ENCODE measurements at places on chromosomes 6 and 20.

DNA sequence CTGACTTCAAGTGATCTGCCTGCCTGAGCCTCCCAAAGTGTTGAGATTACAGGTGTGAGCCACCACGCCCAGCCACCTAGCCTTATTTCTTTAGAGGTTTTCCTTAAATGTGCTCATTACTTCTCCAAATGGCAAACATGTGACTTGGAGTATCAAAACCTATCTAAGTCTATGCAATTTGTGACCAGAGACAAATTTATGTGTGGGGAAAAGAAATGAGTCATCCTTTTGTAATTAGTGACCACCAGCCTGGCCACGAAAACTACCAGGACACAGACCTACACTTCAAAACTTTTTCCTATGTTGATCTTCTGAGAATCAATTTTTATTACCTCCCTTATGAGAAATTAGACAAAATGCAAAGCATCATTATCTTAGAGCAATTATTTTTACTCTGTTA lies 64.6 kb upstream of the OGFRL1 start:
- peak; percentile 6 for DNase-seq

DNA sequence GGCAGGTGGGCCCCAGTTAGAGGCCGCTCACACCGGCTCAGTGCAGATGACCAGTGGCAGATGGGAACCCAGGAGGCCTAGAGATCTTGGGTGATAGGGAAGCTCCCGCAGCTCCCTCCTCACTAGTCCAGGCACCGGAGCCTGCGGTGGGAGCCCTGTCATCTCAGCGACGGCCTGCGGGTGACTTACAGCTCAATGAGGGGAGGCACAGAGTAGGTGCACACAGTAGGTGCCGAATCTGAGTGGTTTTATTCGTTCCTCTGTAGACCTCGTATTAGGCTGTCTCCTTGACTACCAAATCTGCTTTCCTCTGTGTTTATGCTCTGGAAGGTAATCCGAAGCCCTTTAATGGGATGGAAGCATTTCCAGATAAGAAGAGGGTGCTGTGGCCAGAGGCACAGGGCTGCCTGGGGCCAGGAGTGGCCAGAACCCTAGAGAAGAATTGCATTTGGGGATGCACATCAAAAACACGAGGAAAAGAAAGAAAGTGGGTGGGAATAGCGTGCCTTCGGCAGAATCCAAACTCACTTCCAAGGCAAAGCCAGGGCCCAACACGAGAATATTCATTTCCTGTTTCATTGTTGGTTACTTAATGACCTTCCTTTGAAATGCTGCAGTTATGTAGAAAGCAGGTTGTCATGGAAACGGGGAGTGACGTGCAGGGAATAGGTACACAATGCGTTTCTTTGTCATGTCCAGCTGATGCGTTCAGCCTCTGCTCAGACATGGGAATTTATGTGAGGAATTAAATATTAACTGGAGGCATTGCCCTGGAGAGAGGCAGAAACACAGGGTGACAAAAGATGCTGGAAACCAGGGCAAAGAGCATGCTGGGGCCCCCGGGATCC lies 24.7 kb downstream of the MYT1 start:
- DNase-seq = peak; percentile 44

DNA sequence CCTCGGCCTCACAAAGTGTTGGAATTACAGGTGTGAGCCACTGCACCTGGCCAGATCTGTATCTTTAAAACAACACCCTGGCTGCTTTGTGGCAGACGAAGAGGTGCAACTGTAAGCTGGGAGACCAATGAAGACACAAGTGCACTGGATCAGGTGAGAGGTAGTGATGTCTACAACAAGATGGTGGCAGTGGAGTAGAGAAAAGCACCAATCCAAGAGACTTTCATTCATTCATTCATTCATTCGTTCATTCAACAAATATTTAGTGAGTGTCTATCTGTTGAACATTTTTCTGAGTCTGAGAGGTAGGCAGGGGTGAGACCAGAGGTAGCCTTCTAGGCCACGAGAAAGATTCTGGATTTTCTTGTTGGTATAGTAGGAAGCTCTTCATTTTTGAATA lies 36.9 kb upstream of the TTPAL start:
- no peak for DNase-seq

GRCh38 chr20:2341336-2341735 lies 39.4 kb upstream of the TGM6 start:
- DNase-seq = no peak

DNA sequence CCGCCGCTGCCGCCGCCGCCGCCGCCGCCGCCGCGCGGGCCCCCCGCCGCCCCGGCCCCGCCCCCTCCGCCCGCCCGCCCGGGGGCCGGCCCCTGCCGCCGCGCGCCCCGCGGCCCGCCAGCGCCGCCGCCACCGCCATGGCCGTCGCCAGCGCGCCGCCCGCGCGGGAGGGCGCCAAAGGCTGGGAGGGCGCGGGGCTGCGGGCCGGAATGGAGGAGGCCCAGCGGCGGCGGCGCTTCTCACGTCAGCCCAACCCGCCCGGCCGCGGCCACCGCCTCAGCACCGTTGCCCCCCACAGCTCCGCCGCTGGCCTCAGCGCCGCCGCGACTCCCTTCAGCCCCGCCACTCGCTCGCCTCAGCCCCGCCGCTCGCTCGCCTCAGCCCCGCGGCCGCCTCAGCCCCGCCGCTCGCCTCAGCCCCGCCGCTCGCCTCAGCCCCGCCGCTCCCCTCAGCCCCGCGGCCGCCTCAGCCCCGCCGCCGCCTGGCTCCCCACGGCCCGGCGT lies 258 bp downstream of the PHF10 start:
- no peak for DNase-seq

DNA sequence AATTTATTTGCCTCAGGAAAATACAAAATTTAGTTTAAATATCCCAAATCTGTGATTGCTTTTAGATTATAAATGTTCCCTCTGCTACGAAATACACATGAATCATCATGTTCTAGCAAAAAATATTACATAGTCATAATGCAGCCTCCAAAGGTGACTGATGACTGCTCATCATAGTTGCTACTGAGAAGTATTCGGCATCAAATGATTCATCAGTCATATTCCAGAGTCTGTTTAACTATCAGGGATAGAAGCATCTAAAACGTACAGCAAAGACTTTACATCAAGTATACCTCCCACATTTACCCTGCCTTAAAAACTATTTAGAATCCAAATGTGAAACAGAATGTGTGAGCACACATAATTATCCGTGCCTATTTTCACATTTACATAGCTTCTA lies 626.0 kb downstream of the CDH26 start:
- DNase-seq = no peak

- no peak for DNase-seq
These were observed 91.5 kb upstream of the MLN start for GRCh38 chr6:33895296-33895695.

DNA sequence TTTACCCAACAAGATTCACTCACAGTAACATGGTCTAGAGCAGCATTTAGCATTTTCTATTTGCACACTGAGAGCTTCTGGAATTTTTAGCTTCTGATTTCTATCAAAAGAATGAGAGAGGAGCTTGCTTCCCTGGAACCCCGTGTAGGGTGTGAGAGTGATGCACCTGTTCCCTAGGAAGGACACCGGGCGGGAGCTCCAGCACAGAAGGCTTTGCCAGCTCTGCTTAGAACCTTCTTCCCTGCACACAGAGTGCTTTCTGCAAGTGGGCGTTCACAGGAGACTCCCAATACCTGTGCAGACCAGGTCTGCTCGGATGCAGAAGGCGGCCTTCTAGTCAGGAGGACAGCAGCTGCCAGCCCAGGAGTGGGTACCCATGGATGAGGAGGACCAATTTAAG lies 217.3 kb downstream of the TBXT start:
- DNase-seq = no peak

DNA sequence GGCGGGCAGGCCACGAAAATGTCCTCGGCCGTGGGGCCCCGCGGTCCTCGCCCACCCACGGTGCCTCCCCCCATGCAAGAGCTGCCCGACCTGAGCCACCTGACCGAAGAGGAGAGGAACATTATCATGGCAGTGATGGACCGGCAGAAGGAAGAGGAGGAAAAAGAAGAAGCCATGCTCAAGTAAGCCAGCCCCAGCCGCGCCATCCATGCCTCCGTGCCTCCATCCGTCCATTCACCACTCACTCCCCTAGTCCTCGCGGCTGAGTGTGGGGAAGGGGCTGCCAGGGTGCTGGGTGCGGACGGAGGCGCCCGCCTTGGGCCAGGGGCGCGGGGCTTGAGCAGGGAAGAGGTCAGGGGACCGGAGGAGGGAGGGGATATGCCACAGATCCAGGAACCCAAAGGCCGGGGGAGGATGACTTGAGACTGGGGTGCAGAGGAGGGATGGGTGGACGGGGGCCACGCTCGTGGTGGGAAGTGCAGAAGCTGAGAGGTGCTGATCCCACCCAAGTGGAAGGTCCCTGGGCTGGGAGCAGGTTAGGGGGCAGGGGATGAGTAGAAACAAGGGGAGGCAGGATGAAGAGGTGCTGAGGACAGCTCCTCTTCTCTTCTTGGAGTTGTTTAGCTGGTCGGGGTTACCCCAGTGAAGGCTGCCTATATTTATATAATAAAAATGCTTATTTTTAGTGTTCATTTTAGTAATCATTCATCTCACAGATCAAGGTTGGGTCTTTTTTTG lies 825 bp downstream of the RIMS1 start:
- no peak for DNase-seq

DNA sequence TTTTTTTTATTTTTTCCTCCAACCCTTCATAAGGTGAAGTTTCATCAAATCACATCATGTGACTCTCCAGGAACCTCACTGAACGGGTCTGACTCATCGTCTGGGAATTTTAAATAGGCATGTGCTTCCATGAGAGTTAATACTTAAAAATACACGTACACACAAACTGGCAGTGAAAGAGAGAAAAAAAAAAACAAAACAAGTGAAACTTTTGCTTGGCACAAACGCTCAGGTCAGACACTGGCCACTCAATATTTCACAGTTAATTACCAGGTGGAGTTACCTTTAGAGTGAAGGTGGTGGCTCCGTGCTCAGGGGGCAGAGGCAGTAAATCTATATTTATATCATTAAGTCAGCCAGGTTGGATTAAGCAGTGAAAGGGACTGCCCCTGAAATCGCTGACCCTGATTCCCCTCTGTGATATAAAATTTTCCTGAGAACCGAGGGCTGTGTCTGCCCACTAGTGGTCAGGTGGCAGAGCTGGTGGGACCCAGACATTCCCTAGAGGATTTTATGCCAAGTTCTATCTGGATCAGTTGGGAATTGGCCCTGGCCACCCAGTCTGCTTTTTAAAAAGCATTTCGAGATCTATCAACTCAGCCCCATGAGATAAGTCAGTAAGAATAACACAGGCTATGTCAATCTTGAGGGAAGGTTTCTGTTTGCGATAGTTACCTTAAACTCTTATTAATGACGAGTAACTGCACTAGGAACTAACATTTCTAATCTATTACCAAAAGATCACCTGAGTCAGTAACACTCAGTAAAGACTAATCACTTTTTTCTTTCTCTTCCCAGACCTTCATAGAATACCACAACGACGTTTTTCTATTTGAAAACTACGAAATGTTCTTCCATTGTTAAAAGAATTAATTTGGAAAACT lies 259.1 kb downstream of the HDGFL1 start:
- peak; percentile 99 for DNase-seq

DNA sequence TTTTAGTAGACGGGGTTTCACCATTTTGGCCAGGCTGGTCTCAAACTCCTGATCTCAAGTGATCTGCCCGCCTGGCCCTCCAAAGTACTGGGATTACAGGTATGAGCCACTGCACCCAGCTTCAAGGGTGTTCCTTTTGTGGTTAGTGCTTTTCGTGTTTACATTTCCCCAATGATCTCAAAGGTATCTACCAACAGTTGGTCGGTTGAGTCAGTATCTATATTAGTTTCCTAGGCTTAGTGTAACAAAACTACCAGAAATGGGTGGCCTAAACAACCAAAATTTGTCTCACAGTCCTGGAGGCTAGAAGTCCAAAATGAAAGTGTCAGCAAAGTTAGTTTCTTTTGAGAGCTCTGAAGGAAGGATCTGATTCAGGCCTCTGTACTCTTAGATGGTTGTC lies 30.1 kb downstream of the CASP8AP2 start:
- no peak for DNase-seq

GRCh38 chr6:55499591-55499990 lies 79.4 kb downstream of the HMGCLL1 start:
- no peak for DNase-seq

GRCh38 chr20:63411898-63412631 lies 50.9 kb upstream of the CHRNA4 start:
- no peak for DNase-seq

- DNase-seq = peak; percentile 36
These were observed 105.2 kb upstream of the MAN1A1 start for GRCh38 chr6:119454714-119455113.

DNA sequence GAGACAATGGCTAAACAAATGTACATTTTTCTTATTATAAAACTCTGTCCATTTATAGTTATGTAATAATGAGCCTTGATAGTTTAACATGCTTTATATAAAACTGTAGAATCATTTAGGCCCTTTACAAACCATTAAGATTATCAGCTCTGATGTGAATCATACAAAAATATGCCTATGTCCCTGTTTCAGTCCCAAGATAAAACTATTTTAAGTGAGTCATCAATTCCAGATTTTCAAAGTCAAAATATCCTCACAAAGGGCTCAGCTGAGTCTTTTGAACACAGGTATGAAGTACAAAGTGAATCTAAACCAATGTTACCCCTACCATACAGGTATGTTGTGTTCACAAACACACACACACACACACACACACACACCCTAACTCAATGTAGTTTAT lies 88.0 kb downstream of the PTPRK start:
- DNase-seq = peak; percentile 72

DNA sequence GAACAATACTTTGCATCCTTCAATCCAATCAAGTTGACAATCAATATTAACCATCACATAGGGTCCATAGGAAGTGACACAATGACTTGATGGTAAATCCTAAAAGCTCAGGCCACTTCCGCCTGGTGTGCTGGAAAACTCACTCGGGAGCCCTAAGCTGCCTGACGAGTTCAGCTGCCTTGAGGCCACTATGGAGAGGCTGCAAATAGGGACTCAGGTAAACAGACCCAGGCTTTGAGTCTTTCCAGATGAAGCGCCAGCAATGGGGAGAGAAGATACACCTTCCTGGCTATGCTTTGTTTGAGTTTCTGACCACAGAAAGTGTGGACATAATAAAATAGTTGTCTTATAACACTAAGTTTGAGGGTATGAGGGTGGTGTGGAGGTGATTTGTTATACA lies 112.6 kb downstream of the GPR63 start:
- DNase-seq = no peak

DNA sequence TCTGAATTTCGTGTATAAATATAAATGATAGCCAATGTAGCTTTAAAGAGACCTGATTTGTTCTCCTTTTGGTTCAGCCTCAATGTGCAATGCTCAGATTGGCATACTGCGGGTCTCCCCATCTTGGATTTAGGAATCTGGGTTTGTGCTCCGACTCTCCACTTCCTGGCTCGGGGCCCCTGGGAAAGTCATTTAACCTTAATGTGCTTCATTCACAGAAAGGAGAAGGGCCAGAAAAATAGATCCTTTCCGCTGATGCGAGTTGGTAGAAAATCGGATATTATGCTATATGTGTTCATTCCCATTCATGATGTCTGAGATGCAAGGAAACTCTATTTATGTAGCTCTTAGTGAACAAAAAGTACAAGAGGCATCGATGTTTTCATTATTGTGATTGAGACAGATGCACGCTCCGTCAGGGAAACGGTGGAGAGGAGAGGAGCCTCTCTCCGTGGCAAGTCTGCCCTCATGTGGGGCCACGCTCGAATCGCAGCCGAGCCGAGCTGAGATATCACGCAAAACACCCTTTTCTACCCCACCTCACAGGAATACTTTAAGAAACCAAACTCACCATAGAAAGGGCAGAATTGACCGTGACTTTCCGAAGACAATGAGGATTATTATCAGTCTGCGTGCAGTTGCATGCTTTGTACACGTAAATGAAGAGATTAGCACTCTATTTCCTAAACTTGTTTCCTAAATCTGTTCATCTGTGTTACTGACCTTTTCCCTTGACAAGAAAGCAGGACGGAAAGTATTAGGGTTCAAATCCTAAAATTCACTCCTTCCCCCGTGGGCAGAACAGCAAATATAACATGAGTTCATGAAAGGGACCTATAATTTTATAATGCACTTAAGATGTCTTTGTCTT lies 136.6 kb downstream of the COL9A1 start:
- peak; percentile 0 for DNase-seq
